Left lobe of liver (tissue), 2 donors: ENCODE measurements at places on chromosomes 4 and X. TPM values are rescaled to one million over a fixed set of nuclear protein-coding genes. Genes with fewer than 3 reads are reported as not detected.
A peak's percentile ranks its signal among the peaks of the same experiment; 100 is the strongest.

DNA sequence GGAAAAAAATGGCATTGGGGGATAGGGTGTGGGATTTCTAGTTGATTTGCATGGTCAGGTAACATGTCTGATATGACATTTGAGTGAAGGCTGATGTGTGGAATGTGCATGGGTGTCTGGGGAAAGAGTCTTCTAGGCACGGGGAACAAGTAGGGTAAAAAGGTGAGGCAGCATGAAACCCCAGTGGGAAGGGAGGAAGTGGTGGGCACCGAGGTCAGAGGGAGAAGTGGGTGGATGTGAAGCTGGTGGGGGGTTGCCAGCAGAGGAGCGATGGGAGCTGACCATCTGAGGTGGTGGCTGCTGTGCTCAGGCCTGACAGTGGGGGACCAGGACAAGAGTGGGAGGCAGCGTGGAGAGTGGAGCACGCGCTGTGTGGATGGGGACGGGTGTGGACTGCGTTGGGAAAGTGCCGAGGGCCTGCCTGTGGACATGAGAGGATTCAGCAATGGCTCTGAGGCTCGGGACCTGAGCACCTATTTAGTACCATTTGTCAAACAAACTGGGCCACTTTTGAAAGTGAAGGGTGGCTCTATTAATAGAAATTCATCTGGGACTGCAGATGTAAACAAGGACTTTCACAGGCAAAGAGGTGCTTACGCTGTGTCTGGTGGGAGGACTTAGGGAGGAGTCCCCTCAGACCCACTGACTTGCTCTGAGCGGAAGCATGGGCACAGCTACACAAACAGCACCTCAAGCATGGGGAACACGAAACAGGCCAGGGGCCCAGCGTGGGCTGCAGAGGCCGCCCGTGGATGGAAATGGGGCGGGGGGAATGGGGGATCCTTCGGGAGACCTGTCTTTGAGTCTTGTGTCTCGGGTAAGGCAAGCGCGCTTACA is 16.7 kb upstream of the S100P start:
- DNase-seq, result no peak

DNA sequence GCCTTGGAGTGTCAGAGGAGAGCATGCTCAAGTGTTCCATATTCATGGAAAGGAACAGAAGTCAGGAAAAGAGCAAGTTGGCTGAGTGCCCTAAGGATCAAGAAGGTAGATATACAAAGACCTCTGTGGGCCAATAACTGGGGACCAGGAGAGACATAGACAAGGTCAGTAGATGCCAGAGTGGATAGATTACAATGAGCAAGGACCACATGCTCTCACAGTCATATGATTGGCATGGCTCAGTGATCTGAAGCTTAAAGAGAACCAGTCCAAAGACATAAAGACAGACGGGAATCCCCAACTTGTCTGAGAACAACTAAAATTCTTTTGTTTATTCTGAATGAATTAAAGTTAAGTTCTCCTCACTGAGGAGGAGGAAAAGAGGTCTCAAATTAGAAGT is 289.7 kb downstream of the HS3ST1 start:
- DNase-seq, result no peak

DNA sequence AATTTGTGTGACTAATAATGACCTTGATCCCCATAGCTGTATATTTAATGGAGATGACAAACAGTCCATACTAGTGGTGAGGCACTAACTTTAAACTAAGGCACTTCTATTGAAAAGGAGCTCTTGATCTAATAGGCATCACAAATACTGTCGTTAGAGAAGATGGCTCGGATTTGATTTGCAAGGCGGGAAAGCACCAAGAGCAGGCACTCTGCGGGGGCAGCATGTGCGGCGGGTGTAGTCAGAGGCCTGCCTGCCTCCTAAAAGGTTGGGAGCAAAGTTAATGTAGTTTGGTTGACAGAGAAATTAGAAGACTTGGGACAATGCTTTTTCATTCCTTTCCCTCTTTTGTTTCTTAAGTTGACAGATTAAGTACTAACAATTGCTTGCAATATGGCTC is 278.8 kb downstream of the CFAP299 start:
- DNase-seq, result no peak

GRCh38 chrX:136121788-136122187 is 25.5 kb upstream of the FHL1 start:
- no peak for DNase-seq

GRCh38 chr4:40212674-40213527 is 16.1 kb downstream of the RHOH start:
- no peak for DNase-seq

DNA sequence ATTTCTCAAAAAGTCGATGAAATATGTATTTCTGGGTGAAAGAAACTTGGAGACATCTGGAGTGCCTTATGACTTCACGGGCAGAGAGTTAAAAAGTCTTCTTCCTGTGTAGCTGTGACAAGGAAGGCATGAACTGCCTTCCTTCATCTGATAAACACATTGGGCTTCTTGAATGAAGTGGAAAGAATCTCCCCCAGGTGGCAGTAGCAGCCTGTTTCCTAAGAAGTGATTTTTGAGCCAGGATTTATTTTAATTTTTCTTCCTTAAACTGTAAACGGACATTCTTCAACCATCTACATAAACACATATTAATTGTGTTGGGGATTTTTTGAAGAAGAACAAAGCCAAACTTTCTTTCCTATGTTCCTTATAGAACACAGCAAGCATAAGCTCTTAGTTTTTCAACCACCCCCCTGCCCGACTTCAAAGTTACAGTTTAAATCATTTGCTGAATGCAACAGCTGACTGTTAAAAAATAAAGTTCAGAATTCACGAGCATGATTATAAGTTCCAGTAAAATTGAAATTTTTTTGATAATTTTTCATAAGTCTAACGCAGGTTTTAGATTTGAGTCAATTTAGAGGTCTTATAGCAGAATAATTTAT is 980 bp upstream of the GIMD1 start:
- no peak for DNase-seq

DNA sequence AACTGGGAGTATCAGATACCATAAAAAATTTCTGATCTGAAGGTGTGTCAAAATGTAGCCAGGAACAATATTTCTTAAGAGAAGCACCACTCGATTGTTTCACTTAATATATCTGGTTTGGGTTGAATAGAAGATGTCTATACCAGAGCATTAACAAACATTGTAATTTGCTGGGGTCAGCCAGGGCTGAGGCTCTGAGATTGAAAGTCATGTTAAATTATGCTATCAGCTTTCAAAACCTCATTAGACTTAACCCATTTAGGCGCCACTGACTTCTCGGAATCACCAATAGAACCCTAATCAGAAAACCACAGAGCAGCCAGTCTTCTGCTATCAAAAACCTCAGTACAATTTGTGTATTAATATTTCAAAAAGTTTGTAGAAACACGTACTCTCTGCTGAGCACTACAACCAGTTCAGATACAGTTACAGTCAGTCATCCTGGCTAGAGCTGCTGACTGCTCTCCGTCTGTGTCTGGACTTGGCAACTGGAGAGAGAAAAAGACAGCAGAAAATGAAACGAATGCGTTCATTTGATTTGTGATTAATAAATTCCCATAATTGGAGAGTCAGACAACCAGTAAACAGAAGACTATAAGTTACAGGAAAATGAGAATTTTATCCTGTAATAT is 848.6 kb upstream of the PABPC4L start:
- DNase-seq, result no peak

DNA sequence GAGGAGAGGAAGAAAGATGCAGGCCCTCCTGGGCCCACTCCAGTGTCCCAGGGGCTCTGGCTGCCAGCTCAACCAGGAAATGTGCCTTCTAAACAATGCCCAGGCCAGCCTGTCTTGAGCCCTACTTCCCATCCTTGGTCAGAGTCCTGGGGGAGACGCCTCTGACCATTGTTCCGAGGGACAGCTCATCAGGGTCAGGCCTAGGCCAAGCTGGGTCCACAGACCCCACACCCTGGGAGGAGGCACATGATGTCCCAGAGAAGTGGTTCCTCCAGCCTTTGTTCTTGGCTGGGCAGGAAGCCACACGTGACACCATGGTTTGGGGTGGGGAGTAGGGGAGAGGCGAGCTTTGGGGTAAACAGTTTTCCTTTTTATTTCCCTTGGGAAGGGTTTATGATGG is 102.5 kb downstream of the EFNB1 start:
- no peak for DNase-seq

TRPC5OS gene
- total RNA-seq, result not detected

GRCh38 chr4:189600718-189601435 is 339.8 kb upstream of the FRG1 start:
- DNase-seq, result no peak

- no peak for DNase-seq
Observed at GRCh38 chr4:172042714-172043114, 229.5 kb downstream of the GALNTL6 start.

GRCh38 chrX:25873196-25873595 is 264.9 kb upstream of the MAGEB18 start:
- DNase-seq, result no peak

DNA sequence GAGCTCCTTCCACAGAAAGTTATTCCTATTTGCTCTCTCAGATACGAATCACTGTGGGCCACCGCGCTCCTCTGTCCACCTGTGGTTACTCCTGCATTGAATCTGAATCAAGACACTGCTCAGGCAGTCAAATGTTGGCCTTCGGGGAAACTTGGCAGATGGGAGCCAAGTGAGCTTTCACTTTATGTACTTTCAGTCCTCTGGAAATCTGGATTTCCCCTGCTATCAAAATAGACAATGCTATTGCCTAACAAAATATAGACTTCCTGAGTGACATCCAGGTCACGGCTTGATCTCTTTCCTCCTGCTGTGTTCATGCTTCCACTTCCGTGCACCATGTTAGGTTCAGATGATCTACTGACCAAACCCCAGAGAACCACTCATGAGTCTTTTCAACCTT is 43.8 kb downstream of the FHL1 start:
- DNase-seq, result peak; percentile 46
